ENCODE measurements at places on chromosomes 3 and 15.
A peak's percentile ranks its signal among the peaks of the same experiment; 100 is the strongest.

DNA sequence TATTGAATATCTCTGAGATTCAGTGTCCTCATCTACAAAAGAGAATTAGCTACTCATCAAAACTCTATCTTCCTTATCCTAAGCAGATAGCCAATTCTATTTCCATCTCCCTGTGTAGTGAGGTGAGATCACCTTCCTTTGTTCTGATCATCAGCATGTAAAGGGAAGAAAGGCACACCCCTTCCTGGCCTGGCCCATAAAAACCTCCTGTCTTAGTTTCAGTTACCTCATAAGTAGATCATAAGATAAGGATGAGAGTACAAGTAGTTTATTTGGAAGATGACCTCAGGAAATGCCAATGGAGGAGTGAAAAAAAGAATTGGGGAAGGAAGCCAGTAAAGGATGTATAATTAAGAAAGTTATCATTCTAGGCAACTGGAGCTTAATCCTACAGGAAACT lies 114.5 kb upstream of the GADL1 start:
- no peak for DNase-seq

- no peak for DNase-seq
Measured at GRCh38 chr3:99407257-99407656, 231.1 kb upstream of the COL8A1 start.

GRCh38 chr3:138461896-138462295 lies 27.5 kb downstream of the ESYT3 start:
- no peak for DNase-seq

GRCh38 chr3:64150623-64151207 lies 74.6 kb downstream of the PRICKLE2 start:
- DNase-seq: no peak

- peak; percentile 5 for DNase-seq
Measured at GRCh38 chr3:31041161-31041978, 146.9 kb upstream of the GADL1 start.

DNA sequence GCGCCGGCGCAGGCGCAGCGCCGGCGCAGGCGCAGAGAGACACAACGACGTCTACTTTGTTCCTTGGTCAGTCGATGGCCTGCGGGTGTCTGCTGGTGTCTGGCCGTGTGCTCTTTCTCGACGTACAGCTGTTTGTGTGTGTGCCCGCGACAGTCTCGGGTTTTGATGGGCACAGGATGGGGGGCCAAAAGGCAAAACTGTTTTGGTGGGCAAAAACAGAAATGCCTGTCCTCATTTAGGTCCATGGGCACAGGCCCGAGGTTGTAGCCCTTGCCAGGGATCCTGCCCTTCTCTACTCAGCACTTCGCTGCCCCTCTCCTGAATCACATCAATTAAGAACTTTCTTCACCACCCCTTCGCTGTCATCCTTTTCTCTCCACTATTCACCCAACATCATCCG lies 184.8 kb upstream of the CHL1 start:
- no peak for DNase-seq

DNA sequence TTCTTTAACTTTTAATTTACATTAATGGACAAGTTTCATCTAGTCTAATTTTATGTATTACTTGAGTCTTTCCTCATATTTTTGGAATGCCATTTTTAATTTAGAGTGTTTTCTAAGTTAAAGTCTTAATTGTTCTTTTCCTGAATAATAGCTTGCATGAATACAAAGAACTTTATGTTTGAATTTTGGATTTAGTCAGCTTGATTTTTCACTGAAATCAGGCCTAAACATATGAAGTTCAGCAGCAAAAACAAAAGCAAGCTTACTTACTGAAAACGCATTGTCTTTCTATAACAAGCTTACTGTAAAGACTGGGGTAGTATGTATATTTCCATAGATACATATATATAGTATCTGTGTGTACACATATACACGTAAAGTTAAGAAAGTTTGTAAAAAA lies 126.0 kb downstream of the ZBTB20 start:
- DNase-seq: no peak

DNA sequence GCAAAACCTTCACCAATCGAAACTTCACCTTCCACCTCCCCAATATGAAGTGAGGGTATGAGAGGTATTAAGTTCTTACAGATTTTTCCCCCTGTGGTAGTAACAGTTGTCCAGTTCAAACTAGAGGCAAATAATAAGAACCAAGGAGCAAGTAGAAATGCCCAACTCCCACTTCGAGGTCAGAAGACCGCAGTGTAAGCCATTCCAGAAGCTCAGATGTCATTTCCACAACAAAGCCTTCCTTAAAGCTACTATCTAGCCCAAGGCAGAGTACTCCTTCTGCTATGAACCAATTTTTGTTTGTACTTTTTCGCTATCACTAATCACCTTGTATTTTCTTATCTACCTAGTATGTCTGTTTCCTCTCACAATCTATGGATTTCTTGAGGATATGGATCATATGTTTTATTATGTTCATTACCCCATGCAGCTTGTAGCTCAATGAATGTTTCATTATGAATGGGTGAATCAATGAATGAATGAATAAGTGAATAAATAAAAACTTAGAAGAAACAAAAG lies 235.7 kb upstream of the KCNMB2 start:
- DNase-seq: no peak

DNA sequence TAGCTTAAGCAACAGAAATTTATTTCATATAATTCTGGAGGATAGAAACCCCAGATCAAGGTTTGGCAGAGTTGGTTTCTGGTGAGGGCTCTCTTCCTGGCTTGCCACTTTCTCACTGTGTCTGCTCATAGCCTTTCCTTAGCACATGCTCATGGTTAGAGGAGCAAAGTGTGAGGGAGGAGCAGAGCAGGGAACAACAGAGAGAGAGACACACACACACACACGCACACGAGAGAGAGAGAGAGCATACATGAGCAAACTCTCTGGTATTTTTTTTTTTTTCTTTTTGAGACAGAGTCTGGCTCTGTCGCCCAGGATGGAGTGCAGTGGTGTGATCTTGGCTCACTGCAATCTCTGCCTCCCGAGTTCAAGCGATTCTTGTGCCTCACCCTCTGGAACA lies 36.8 kb upstream of the ZDHHC23 start:
- no peak for DNase-seq

Measured in NB4 (cell line).